Omental fat pad (tissue), 4 donors: ENCODE measurements at places on chromosomes 11 and 22. TPM values are rescaled to one million over a fixed set of nuclear protein-coding genes. Genes with fewer than 3 reads are reported as not detected.

- DNase-seq, result no peak
These were observed 2.2 kb downstream of the BRD1 start for GRCh38 chr22:49825436-49825835.

GRCh38 chr11:74162681-74163467 is 7.9 kb downstream of the C2CD3 start:
- no peak for DNase-seq

DNA sequence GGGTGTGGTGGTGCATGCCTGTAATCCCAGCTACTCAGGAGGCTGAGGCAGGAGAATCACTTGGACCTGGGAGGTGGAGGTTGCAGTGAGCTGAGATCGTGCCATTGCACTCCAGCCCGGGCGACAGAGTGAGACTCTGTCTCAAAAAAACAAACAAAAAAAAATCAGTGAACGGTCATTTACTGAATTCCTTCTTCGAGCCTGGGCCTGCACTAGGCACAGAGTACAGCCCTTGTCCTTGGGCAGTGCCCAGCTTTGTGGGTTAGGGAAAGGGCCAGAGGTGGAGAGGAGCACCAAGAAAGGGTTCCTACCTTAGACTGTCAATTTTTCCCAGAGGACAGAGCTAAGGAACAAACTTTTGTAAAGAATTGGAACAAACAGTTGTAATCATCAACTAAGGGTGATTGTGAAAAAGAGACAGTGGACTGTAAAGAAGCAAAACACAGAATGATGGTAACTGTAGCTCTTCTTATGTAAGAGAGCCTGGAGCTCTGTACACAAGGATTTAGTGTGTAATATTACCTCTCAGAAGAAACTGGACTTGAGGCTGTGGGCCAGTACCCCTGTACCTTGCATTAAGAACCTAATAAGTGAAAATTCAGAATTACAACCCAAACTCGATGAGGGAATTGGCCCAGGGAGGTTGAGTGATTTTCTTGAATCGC is 10.8 kb downstream of the GVQW3 start:
- no peak for DNase-seq

GRCh38 chr11:65552388-65552951 is 5.7 kb downstream of the LTBP3 start:
- no peak for DNase-seq

Gene KRTAP5-1
- total RNA-seq, result not detected

Gene MB
- 0.44 TPM for total RNA-seq

- no peak for DNase-seq
These were observed 70.5 kb upstream of the TNRC6B start for GRCh38 chr22:40107244-40107643.

DNA sequence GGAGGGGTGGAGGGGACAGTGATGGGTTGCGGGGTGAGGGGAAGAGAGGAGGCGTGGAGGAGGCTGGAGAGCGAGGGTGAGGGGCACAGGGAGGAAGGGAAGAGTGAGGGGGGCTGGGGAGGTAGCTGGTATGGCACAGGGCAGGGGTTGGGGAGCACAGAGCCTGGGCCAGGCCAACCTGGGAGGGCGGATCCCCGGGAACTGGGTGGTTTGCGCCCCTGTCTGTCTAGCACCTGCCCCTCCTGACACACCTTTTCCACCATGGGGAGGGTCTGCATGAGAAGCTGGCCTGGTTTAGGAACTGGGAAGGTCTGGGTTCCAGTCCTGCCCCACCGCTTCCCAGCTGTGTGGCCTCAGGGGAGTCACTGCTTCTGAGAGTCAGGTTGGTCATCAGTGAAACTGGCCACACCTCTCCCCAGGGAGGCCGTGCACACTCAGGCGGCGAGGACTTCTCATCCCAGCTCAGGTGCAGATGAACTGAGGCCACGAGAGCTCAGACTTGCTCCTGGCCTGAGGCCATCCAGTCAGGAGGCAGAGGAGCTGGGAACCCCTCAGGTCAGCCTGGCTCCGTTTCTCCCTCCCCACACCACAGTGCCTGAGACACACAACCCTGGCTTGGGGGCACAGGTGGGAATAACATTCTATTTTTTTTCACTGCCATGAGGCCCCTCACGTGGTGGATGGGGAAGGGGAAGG is 95.6 kb downstream of the PHF21B start:
- DNase-seq, result no peak

GRCh38 chr22:25148149-25148691 is 51.4 kb upstream of the CRYBB3 start:
- DNase-seq, result no peak

- DNase-seq, result no peak
These were observed 31.6 kb downstream of the CPT1A start for GRCh38 chr11:68810164-68810563.

DNA sequence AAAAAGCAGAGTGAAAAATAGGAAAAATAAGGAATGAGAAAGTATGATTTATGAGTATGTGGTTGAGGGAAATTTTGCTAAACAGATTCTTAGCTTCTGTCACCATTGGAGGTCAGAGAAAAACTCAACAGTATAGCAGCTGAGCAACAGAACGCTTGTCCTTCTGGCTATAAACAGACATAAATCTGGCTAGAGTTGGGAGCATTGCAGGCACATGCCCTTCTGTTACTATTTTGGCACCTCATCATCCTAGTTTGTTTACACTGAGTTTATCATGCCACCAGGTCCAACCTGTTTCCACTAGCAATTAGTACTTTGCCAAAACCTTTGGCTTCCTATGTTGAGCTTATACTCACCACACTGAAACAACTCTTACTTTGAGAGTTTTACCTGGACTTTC is 6.9 kb downstream of the UBE4A start:
- DNase-seq, result no peak

Gene FAM83F
- total RNA-seq, result 0.84 TPM

DNA sequence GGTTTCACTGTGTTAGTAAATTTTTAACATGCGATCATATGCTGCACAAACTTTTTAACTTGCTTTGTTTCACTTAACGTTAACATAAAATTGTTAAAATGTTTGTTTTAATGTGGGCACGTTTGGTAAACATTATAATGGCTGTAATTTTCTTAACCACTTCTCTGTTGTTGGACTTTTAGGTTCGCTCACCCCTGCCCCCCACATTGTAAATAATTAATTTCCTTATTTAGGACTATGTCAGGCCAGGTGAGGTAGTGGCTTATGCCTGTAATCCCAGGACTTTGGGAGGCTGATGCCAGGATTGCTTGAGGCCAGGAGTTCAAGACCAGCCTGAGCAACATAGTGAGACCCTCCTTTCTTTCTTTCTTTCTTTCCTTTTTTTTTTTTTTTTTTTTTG is 6.7 kb upstream of the DIXDC1 start:
- no peak for DNase-seq

DNA sequence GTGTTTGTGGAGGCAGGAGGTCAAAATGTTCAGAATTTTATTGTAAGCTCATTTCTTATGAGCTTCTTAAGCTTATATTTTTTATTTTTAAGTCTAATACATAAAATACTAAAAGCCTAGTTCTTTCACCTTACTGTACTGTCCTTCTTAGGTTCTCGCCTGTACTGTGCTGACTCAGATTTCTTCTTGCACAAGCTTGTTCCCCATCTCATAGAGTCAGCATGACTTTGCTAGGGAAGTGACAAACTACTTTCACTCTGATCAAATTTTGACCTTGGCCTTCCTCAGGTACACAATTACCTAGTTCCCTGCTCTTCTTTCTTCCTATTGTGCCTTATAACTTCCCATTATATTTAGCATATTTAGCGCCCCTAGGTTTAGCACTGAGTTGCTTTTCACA is 81.5 kb downstream of the STK33 start:
- no peak for DNase-seq

Gene KRTAP5-11
- total RNA-seq, result not detected

DNA sequence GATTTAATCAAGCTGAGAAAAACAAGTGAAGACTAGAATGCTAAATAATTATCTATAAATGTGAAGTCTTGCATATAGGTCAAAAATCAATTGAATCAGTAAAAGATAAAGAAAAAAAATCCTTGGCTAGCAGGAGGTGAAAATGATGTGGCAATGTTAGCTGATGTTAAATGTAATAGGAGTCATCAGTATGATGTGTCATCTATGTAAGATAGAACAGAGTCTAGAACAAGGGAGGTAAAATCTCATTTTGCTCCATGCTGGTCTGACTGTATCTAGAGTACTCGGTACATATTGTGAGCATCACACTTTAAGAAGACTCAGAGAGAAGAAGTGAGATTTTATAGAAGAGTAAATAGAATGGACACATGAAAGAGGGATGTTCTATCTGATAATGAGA is 721.2 kb downstream of the ETS1 start:
- no peak for DNase-seq

Gene IGHMBP2
- total RNA-seq, result 23.4 TPM

GRCh38 chr11:105081412-105082150 is 36.4 kb upstream of the CARD16 start:
- no peak for DNase-seq

DNA sequence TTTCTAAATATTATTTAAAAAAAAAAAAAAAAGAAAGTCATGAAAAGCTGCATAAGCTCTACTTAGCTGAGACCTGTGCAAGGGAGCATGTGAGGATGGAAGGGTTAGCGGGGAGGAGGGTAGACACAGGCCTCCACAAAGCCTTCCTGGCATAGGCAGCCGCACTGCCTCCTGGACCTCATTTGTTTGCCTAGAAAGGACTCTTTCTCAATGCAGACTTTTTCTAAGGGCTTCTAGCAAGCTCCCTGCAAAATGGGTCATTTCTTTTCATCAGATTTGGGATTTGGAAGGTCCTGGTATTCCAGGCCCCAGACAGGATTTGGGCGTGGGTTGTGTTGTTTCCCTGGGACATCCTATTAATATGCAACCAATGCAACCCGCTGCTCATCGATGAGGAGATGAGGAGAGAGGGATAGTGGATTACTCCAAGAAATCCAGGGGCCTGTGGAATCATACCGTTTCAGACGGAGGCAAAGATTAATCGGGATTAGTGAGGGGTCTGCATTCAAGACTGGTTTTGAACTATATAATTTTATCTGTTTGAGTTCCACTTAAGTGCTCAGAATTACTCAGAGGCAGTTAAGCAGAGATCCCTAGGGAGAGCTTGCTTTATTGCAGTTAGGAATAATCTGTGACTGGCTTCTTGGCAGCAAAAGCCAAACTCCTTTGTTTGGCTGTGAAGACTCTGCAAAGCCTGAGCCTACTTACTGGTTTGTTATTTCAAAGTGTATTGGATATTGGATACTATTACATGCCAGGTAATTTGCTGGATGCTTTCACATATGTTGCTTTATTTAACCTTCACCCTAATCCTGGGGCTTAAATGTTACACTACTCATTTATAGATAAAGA is 106.9 kb upstream of the NAV2 start:
- DNase-seq, result no peak

DNA sequence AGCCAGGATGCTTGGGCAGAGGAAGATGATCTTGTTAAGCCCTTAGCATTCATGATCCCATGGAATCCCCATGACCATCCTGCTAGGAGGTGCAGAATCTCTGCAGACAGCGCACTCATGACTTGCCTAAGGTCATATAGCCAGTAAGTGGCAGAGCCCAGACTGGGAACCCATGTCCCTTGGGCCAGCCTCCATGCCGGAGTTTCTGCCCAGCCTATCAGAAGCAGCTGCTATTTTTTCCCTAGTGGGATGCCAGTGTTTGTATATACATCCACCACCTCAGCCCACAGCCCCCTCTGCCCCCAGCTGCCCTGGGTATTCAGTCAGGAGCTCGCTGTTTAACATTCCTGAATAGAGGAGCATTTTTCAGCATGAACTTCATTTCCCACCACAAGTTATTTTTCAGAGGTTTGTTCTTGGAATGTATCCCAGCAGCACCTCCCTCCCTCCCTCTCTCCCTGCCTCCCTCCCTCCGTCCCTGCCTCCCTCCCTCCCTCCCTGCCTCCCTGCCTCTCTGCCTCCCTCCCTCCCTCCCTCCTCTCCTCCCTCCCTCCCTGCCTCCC is 34.4 kb upstream of the SUSD2 start:
- DNase-seq, result no peak

Gene MPPED2
- 12.0 TPM for total RNA-seq

Gene CTTN
- total RNA-seq, result 341 TPM

GRCh38 chr22:49355211-49355920 is 472.3 kb downstream of the BRD1 start:
- DNase-seq, result no peak

Gene OTOG
- not detected for total RNA-seq

DNA sequence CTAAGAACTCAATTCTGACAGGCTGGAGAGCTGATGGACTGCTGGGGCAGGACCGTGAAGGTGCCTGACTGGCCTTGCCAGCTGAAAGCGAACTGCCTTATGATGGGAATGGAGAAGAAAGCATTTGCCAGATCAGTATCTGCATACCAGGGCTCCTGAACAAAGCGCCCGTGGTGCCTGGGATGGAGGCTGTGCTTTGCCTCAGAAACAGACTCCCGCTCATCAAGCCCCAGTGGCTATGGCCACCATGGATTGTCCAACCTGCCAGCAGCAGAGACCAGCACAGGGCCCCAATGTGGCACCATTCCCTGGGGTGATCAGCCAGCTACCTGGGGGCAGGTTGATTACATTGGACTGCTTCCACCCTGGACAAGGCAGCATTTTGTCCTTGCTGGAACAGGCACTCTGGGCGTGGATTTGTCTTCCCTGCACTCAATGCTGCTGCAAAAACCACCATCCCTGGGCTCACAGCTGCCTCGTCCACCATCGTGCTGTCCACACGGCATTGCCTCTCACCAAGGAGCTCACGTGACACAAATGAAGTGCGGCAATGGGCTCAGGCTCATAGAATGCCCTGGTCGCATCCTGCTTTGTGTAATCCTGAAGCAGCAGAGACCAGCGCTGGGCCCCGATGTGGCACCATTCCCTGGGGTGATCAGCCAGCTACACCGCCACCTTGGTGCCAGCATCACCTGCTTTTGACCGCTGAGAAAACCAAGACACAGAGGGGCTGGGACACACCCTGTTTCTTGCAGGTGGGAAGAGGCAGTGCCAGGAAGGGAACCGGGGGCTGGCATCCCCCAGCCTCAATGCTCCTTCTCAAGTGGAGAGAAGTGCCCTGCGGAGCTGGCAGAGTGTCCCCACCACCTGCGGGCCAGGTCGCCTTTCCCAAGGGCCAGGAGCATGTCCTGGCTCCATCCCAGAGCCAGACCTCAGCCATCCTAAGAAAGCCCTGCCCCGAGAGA is 1367.5 kb downstream of the BRD1 start:
- no peak for DNase-seq

DNA sequence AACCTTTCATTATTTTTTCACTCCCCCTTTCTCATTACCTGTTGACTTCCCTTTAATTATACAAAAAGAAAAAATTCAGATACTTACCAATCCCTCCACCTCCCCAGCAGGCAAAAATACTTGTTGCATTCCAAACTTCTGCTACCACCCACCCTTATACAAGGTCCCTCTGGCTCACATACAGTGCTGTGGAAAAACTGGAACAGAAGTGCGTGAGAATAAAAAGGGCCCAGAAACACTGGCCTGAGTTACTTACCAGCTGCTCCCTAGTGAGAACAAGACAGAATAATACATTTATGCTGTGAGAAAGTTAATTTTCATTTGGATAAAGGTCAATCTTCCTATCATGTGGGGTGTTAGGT is 46.9 kb upstream of the RAPSN start:
- DNase-seq, result no peak

- no peak for DNase-seq
These were observed 120.2 kb downstream of the TRIM29 start for GRCh38 chr11:120017582-120018150.

DNA sequence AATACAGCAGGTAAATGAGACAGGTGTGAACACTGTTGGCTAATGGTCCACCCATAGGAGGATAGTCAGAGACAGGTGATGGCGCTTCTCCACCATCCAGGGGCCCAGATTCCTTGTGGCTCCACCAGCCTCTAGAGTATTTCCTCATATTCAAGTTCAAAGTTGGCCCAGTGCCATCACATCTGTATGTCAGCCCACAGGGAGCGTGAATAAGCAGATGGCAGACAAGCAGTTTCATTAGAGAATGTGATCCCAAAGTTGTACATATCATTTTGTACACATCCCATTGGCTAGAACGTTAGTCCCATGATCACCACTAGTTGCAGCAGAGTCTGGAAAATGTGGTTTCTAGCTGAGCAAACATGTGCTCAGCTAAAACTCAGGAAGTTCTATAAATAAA is 11.0 kb upstream of the CWF19L2 start:
- no peak for DNase-seq
